Neural progenitor cell (in vitro differentiated cells): ENCODE measurements at places on chromosomes 3 and 15. TPM values are rescaled to one million over a fixed set of nuclear protein-coding genes. Genes with fewer than 3 reads are reported as not detected.

DNA sequence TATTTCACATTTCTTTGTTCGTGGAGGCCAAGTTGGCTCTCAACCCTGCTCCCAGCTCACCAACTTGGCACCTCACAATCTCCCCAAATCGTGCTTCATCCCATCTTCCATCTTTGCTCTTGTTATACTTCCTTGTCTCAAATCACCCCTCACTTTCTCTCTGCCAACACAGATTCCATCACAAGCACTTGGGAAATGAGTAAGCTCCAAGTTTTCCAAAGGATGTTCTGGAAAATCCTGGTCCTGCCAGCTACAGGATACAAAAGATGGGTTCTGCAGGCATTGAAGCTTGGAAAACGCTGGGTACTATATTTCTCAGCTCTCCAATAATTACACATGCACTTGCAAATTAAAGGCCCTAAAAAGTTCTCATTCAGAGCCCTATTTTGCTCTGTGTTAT lies 4.1 kb upstream of the TM4SF4 start:
- DNase-seq, result no peak

TMEM212 gene
- total RNA-seq, result not detected in 2 replicates

DNA sequence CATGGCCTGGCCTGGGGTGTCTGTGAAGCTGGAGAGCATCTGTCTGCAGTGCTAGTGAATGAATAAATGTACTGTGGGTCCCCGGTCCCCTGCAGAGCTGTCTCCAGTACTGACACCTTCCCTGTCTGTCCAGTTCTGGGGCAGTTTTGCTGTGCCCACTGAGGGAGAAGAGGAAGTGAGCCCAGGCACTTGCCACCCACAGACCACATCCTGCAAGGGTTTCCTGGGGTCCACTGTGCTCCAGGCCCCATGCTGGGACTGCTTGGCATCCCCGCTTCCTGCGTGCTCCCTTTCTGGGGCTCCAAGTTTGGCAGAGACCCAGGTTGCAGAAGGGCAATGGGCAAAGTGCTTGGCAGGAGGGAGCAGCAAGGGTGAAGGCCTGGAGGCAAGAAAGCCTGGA lies 4.9 kb upstream of the SLC6A6 start:
- no peak for DNase-seq

- no peak for DNase-seq
Measured at GRCh38 chr3:63043631-63044030, 168.4 kb upstream of the CADPS start.

GRCh38 chr15:75680007-75680789 lies 32.5 kb downstream of the CSPG4 start:
- peak; percentile 54 for DNase-seq

KLHL6 gene
- total RNA-seq, result 0.09 and 0.40 TPM in 2 replicates

- DNase-seq, result no peak
Measured at GRCh38 chr15:82950746-82951370, 1.7 kb downstream of the HOMER2 start.

AMOTL2 gene
- total RNA-seq, result 62.9 and 121 TPM in 2 replicates

GRCh38 chr15:53759411-53759931 lies at the start of gene WDR72:
Gene WDR72 (minus strand): TSS chr15:53759663. CDS start chr15:53733149, 26,514 bp downstream.
- DNase-seq, result peak; percentile 67

DNA sequence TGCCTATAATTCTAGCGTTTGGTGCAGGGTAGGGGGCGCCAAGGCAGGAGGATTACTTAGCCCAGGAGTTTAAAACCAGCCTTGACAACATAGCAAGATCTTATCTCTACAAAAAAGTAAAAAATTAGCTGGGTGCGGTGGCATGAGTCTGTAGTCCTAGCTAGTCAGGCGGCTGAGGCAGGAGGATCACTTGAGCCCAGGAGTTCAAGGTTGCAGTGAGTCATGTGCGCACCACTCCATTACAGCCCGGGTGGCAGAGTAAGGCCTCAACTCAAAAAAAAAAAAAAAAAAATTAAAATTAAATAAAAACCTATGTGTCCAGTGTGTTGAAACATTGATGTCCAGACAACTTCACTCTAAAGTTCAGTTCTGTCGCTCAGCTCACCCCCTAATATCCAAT lies 78.2 kb upstream of the SOX2 start:
- no peak for DNase-seq

ADPRH gene
- 0.77 and 1.4 TPM in 2 replicates for total RNA-seq

- no peak for DNase-seq
Measured at GRCh38 chr3:182242489-182242942, 530.8 kb downstream of the SOX2 start.

DNA sequence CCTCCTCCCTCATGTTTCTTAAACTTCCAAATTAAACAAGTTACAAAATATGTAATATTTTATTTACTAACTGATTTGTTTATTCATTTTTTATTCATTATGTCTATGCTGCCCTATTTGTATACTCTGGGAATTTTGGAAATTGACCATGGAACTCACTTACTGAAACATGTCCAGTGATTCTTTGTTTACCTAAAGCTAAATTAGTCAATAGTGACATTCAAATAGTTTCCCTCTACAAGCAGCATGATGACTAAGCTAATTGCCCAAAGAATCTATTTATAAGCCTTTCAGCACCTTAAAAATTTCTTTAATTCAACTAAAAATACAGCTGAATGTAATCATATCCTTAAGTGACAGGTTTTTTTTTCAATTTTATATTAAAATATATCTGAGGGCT lies 437.7 kb downstream of the SI start:
- no peak for DNase-seq

SLC2A2 gene
- not detected in 2 replicates for total RNA-seq

GRCh38 chr3:37909067-37909911 lies 47.6 kb downstream of the CTDSPL start:
- DNase-seq, result no peak

GRCh38 chr15:82641129-82641798 lies 5.9 kb downstream of the CPEB1 start:
- no peak for DNase-seq

STAB1 gene
- total RNA-seq, result 0.06 TPM in 1 of 2 replicates, not detected in the other

GRCh38 chr15:51191072-51191670 lies 96.5 kb upstream of the TNFAIP8L3 start:
- no peak for DNase-seq

ZNF80 gene
- total RNA-seq, result not detected in 2 replicates

CD200 gene
- total RNA-seq, result 41.5 and 48.4 TPM in 2 replicates

GRCh38 chr15:51830276-51830806 lies 888 bp downstream of the TMOD3 start:
- DNase-seq, result no peak

GCNT3 gene
- total RNA-seq, result not detected in 2 replicates

DNA sequence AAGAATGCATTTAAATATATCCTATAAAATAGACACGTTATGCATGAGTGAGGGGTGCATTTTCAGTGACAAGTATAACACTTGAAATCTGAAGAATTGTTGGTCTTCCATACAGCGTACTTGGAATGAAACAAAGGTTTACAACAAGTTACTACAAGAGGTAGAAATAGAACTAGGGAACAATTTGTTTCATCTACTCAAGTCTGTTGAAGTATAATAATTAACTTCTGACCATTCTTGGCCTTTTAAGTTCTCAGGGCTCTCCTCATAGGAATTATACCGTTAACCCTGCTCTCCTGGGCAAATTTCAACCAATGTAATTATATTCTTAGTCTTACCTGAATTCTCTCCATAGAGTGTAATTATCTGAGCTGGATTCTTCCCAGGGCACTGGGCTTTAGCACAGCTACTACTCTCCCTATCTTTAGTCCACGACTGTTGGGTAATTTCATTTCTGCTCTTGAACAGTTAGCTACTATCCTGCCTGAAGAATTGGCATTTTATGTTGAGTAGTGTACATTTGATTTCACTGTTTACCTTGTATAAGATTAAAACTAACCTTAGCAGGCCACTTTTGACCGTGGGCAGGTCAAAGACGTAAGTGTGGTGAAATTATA lies 100.6 kb downstream of the UBE2E2 start:
- DNase-seq, result no peak

- DNase-seq, result no peak
Measured at GRCh38 chr3:46850468-46850779, 12.8 kb downstream of the MYL3 start.

DNA sequence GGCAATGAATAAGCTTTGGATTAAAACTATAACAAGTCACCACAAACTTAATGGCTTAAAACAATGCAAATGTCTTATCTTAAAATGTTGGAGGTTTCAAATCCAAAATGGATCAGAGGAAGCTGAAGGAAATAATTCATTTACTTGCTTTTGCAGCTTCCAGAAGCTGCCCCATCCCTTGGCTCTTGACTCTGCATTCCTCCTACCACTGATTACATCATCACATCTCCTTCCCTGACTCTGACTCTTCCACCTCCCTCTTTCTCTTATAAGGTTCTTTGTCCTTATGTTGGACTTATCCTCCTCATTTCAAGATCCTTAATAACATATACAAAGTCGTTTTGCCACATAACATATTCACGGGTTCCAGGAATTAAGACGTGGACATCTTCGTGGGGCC lies 982.8 kb upstream of the ROBO1 start:
- DNase-seq, result no peak
